ENCODE measurements at places on chromosomes 16 and 17. TPM values are rescaled to one million over a fixed set of nuclear protein-coding genes. Genes with fewer than 3 reads are reported as not detected.

- DNase-seq, result no peak
These were observed 22.5 kb downstream of the HEXIM2 start for GRCh38 chr17:45184144-45184543.

- no peak for DNase-seq
These were observed 112.9 kb downstream of the GRIN2A start for GRCh38 chr16:10069374-10069773.

DNA sequence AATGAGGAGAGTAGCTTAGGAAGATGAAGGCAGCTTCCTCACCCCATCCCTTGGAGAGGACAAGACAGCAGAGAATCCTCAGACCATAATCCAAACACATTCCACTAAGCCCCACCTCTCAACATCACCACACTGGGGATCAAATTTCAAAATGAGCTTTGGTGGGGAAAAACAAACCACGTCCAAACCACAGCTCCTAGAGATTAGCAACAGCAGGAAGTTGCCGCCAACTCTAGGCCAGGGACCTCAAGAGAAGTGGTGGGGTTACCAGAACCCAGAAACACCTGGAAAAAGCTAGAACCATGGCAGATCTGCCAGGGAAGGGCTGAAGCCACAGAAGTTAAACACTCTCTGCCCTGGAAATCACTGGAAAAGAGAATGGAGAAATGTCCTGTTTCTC lies 571.6 kb downstream of the HS3ST4 start:
- DNase-seq, result no peak

- DNase-seq, result no peak
These were observed 640.4 kb downstream of the CDH11 start for GRCh38 chr16:64481497-64481896.

DNA sequence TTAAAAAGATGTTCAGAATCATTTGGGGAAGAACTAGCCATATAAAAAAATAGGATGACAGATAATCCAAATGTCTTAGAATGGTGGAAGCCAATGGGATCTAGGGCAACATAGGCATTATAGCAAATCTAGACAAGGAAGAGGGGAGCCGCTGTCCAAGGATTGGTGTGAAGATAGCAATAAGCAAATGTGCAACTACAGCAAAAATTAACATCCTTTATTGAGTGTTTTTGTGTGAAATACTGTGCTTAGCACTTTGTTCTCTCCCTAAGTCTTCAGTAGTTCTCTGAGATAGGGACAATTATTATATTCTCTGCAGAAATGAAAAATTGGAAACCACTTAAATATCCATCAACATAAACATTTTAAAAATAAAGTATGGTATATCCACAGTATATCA lies 177.0 kb downstream of the PHKB start:
- DNase-seq, result no peak

The CSH1 gene
- not detected for total RNA-seq

Data from mesenteric fat pad (tissue), 1 donor.